ENCODE measurements at places on chromosomes 7 and 10.

DNA sequence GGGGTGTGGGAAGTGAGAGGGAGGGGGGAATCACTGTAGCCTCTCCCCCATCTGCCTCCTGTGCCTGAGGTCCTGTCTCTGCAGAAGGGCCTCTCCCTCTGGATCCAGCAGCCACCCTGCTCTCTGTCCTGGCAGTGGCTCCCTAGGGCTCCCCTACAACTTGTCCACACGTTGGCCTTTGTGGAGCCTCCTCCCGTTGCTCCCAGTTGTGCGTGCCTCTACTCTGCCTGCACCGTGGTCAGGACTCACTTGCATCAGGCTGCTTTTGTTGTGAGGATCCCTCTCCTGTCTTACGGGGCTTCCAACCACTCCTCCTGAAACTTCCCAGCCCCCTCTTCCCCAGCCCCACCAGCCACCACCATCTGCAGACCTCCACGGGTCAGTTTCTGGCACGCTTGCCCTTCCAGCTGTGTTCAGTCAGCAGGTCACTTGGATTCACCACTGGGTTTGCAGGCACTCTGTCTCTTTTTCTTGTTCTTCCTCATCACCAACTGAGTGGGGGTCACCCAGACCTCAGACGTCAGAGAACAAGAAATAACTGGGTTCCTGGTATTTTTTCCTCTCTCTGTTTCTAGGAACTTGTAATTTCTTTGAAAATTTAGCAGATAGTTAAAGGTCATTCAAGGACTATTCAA is 62.3 kb downstream of the RAMP3 start:
- no peak for DNase-seq

DNA sequence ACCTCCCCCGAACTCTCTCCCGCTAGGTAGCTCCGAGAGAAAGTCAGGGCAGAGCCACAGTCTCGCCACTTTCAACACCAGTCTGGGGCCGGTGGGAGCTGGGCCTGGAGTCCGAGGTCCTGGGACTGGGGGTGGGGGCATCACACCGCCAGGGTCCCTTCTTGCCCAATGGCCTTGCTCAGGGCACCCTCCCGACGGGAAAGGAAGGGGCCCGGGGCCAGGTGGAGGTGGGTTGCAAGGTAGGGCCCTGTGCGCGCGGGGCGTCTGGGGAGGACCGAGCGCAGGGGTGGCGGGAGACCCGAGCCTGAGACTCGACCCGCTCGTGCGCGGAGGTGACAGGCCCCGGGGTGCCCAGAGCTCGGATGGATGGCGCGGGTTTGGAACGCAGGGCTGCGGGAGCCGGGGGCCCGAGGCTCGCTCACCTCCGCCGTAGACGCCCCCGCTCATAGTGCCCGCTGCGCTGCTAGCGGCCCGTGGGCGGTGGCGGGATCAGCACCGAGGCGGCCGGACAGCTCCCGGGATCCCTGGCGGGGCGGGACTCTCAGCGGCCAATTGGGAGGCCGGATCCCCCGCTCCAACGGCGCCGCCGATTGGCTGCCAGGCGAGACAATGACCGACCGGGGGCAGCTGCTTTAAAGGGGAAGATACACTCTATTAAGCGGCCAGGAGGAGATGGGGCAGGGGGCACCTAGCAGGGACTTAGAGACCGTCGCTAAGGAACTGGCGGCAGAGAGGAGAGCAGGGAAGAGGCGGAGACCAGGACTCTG is at the start of gene ACTL6B:
Gene ACTL6B, minus strand, starts transcription at position 541 of the 767 bp plus-strand sequence. Its CDS starts 94 bp downstream, at position 447.
- peak; percentile 55 for DNase-seq

DNA sequence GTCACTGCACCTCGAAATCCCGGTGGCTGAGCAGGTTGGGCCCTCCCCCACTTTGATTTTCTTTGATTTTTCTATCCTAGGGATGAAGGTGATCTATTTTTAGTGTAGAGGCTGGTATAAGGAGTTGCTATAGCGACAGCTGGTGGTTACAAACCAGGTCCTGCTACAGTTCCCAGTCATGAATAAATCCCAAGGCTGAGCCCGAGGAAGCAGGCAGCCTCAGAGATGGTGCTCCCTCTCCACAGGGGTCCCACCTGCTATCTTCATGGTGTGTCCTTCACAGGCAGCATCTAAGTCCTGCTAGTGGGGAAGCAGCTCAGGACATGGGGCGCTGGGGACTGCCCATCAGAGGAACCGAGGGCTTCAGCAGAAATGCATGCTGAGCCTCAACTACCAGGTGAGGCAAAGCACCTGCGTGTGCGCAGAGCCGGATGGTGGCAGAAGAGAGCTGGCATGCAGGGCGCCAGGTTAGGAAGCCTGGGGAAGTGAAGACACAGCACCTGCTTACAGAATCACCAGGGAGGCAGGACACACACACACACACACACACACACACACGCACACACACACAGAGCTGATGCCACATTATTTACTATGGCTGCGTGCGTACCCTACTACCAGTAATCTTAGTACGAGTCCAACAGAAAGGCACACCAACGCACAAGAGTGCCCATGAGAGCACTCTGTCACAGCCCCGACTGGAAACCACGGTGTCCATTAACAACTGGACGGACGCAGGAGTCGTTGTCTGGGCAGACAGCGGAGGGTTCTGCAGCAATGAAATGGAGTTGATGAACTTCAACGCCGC is 150.9 kb downstream of the PRKAG2 start:
- DNase-seq, result no peak

GRCh38 chr10:33183655-33184054 is 150.8 kb downstream of the NRP1 start:
- DNase-seq, result no peak

GRCh38 chr10:43980715-43981114 is 332.0 kb upstream of the ZNF32 start:
- no peak for DNase-seq

All from CD8-positive, alpha-beta T cell (primary cell).